ENCODE measurements at places on chromosomes 7 and 10.

GRCh38 chr10:31100115-31100601 is 68.5 kb upstream of the ZNF438 start:
- no peak for DNase-seq

DNA sequence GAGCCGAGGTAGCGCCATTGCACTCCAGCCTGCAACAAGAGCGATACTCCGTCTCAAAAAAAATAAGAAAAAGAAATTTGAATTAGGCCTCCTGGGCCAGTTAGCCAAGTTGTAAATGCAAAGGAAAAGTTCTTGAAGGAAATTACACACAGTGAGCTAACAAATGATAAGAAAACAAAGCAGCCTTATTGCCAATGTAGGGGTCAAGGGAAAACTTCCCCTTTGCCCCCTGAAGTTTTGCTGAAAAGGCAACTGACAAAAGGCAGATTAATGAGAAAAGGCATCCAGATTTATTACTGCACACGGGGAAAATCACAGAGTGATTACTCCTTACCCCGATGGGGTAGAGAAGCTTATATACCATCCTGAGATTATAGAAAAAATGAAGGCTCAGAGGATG is 70.3 kb downstream of the PAPSS2 start:
- no peak for DNase-seq

- no peak for DNase-seq
Observed at GRCh38 chr10:86345296-86345858, 21.2 kb downstream of the GRID1 start.

- no peak for DNase-seq
Observed at GRCh38 chr7:75957021-75957736, 37.2 kb downstream of the TMEM120A start.

DNA sequence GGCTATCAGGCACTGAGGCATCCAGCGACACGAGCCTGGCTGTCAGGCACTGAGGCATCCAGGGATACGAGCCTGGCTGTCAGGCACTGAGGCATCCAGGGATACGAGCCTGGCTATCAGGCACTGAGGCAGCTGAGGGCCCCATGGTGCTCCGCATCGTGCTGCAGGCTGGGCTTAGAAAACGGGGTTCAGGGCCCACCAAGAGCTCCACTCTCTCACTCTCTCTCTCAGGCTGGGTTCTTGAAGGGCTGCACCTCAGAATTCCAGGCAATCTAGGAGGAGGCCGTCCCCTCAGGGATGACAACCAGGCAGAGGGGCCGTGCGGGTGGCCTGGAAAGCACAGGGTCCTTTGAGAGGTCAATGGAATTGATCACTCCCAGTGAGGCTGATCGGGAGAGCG is 69.0 kb downstream of the CFAP46 start:
- DNase-seq: no peak

DNA sequence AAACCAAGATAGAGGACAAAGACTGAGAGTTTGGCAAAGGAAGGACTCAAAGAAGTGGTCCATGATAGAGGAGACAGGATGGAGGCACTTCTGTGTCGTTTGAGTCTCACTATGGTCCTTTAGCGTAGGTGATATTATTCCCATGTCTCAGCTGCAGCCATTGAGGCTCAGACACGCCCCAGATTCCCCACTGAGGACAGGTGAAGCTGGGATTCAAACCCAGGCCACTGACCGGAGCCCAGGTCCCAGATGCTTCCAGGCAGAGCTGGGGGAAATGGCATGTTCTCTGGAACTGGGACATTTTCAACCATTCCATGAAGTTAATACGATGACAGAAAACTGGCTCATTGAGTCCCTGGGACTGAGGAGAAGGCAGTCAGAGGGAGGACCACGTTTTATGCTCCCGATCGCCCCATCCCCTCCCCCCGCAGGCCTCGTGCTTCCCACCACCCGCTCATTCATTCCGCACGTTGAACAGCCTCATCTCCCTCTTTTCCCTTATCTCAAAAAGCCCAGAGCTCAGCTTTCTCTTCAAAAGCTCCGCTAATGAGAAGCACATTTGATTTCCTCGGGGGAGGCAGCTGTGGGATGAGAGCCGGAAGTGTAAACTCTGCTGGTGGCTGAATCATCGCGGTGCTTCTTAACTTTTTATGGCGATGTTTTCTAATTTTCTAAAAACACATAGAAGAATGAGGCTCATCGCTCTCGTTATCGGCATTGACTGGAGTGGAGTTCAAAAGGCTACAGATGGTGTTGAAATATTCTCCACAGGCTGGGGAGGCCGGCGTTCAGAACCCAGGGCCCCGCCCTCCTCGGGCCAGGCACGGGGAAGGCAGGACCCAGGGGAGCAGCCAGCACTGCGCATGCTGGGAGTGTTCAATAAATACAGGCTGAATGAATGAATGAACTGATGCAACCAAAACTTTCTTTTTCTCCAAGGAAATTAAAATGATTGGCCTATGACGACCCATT is 64.0 kb downstream of the OAT start:
- DNase-seq: no peak

DNA sequence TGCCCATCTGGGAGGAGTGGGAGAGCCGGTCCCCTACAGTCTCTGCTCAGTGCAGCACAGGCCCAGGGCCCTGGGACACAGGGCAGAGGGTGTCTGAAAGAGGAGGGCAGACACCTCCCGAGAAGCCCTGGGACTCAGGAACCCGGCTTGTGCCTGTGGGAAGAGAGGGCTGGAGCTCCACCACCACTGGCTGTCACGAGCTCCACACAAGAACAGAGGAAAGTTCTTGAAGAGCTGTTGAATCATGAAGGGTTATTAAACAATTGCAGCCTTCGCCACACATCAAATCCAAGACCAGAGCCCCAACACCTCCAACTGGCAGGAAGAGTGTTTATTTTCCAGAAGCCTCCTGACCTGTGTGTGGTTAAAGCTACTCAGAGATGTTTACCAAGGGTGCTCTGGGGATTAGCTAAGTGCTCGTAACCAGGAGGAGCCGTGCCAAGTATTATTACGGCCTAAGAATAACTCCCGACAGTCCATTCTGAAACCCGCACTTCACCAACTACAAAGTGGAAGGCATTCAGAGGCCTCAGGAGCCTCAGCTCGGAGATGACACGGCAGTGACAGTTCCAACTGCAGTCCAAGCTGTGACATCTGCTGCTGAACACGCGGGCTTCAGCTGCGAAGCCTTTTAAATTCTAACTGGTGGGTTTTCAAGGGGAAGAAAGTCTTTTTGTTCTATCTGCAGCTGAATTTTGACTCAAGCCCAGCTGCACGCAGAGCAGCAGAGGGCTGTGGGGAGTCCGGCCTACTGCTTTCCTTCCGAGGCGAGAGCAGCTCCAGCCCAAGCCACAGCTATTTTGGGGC is 75.1 kb downstream of the MAD1L1 start:
- peak; percentile 91 for DNase-seq

- DNase-seq: no peak
Observed at GRCh38 chr10:72946963-72947362, 7.6 kb downstream of the PLA2G12B start.

DNA sequence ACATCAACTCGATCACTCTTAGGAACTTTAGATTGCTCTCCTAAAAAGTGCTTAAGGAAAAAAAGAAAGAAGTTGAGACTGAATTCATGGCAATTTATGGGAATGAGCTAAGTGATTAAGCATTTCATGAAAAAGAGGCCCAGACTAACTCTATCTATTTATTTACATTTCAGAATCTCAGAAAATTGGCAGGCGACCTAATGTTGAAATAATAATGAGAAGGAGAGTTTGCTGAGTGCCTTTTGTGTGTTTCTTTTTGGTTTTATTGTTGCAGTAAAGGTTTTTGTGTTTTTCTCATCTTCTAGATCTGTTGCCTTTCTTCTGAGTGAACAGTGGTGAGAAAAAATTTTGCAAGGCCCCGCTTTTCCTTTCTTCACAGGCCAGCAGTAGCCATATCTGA is 3.8 kb downstream of the GRK5 start:
- DNase-seq: no peak

GRCh38 chr7:150405584-150406311 is 26.6 kb downstream of the ZNF775 start:
- DNase-seq: no peak

DNA sequence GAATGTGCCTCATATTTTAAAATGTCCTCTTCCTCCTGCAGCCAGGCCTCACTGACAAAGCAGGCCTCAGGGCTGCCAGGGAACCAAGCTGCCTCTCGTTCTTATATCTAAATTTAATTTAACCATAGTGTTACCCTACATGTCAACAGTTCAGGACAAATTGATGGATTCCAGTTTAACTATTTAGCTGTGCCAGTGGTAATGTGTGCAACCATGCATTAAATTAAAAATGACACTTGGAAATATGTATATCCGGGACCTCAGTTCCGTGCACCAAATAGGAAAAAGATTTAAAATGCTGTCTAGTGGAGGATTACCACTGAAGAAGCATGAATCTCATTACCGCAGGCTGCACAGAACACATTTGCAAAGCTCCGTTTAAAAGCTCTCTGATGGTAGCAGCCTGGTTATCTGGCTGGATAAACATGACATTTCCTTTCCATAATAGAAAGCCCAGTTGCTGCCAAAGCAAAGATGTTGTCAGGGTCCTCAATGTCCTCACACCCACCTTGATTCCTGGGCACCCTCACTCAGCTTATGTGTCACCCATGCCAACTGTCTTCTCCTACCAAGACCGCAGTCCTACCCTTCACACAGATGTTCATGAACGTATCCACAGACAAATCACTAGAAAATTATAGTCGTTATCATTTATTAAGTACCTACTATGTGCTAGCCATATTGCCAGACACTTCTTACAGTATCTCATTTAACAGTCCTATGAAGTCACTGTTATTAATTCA is 73.3 kb upstream of the FRMD4A start:
- DNase-seq: no peak

- no peak for DNase-seq
Observed at GRCh38 chr10:112360308-112361270, 13.3 kb upstream of the ACSL5 start.

GRCh38 chr10:18650404-18650997 is 886 bp downstream of the NSUN6 start:
- DNase-seq: no peak

DNA sequence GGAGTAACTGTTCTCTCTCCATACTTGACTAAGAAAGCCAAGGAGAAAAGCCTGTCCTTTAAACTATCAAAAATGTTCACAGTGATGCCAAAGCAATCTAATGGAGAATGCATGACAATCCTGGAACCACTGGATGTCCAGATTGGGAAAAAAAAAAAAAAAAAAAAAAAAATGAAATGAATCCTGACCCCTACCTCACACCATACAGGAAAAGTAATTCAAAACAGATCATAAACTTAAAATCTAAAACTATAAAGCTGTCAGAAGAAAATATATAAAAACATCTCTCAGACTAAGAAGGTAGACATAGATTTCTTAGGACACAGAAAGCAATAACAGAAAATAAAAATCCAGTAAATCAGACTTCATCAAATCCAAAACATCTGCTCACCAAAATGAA is 18.4 kb downstream of the FBXW4 start:
- DNase-seq: no peak

DNA sequence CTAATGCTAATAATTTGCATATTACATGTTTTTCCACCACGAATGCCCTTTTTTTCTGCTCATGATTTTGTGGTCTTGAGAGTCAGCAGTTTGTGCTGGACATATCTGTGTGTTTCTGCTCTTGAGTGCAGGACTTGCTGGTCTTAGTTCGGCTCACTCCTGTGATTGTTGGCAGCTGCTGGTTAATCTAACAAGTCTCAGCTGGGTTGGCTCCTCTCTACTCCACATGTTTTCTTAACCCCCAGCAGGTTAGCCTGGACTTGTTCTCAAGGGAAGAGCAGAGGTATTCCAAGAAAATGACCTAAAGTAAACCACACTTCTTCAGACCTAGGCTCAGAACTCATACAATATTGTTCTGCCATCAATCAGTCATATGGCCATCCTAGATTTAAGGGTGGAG is 1238.9 kb downstream of the XPNPEP1 start:
- no peak for DNase-seq

DNA sequence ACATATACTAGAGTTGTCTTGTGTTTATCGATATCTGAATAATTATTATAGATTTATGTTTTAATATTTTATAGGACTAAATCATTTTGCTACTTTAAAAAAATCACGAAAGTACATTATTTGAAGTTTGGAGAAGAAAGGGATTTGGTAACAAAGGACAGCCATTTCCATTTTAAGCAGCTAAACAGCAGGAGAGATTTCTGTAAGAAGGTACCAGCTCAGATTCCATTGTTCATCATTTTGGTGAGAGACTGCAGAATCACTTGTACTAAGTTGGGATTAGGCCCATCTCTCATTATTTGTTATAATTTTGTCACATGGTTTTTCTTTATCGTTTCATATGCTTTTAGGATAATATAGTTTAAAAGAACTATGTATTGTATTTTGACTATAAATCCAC is 46.7 kb downstream of the PALS2 start:
- no peak for DNase-seq

GRCh38 chr7:115356139-115356746 is 434.3 kb downstream of the MDFIC start:
- no peak for DNase-seq

DNA sequence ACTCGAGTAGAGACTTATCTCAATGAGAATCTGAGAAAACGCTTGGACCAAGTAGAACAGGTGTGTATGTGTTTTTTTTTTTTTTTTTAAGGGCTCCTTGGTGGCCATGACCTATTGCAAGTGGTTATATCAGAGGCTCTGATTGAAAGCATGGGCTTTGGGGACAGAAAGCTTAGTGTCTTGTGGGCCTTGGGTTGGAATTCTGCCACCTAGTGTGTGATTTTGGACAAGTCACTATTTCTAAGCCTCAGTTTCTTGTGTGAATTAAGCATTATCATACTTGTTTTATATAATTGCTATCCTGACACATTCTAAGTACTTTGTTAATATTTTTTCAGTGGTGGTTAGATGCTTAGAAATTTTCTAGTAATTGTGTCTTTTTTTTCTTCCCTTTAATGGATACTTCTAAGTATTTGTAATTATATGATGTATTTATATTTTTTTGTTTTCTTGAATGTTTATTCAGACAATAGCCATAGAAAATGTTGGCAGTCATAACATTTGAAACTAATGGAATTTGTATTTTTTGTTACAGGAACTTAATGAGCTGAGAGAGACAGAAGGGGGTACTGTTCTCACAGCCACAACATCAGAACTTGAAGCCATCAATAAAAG is 33.1 kb downstream of the SMC3 start:
- peak; percentile 12 for DNase-seq

DNA sequence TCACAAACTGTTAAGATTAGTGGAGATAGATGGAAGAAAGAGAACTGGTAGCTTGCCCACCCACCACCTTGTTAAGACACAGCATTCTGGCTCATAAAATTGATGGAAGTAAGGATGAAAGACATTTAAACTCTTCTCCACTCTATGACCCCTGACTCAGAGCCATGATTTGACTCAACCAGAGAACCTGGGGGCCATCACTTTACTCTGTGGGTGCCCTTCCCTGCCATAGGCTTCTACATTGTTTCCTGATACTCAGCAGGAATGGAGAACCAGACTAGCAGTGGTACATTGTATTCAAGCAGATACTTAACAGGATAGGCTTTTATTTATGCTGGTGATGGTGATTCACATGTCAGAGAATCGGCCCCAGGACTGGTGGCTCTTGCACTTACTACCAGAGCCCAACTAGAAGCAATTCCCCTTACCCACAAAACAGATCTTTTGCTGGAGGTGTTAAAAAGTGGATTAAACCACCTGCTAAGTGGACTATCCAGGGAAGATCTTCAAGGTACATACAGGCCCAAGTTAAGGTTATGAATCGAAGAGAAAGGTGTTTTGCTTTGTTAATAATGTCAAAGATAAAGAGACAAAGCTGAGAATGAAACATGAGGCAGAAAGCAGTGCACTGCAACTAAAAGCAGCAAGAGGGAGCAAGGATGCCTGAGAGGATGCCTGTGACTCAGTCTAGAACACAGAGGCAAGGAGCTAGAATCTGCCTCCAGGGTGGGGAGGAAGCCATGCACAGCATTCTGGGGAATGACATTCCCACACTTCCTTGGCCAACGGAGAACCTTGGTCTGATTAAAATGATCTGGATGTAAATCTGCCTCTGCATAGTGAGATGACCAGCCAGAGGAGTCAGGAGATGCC is 36.0 kb upstream of the GLI3 start:
- no peak for DNase-seq
